ENCODE measurements at places on chromosomes 2 and 18. TPM values are rescaled to one million over a fixed set of nuclear protein-coding genes. Genes with fewer than 3 reads are reported as not detected.

The EMILIN1 gene
- total RNA-seq: 113 TPM

The ATP5MC3 gene
- 136 TPM for total RNA-seq

The FBXO48 gene
- total RNA-seq: 1.3 TPM

The CNRIP1 gene
- total RNA-seq: 70.9 TPM

The LCT gene
- 0.22 TPM for total RNA-seq

The DYSF gene
- total RNA-seq: 0.78 TPM

The TFPI gene
- total RNA-seq: 126 TPM

The CCDC85A gene
- 0.78 TPM for total RNA-seq

The ARHGAP28 gene
- 38.2 TPM for total RNA-seq

The ASXL2 gene
- total RNA-seq: 18.8 TPM

The GTF2A1L gene
- not detected for total RNA-seq

Data from articular chondrocyte of knee joint (primary cell).